ENCODE measurements at places on chromosomes 3 and 15.

DNA sequence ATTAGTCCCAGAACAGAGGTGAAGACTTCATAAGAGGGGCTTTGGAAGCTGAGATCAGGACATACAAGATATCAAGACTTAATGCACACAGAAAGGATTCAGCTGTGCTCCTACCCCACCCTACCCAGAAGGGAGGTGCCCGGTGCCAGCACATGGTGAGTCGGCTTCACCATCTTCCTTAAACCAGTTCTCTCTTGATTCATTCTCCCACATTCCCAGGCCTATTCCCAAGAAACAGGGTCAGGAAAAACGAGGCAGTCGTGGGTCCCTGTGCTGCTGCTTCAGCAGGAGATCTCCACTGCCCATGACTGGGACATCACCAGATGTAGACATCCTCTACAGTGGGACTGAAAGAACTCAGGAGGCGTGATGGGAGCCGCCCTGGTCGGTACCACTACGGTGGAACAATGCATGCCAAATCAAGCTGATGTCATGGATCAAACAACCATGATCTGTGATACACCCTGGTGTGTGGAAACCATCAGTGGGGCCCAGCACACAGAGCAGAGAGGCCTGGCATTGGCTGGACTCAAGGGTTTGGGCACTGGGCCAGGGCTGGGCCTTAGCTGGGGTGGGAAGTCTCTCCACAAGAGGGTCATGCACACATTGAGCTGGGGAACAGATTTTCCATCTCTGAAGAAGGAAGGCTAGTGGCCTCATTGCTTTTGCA is 41.9 kb downstream of the CCDC12 start:
- no peak for DNase-seq

DNA sequence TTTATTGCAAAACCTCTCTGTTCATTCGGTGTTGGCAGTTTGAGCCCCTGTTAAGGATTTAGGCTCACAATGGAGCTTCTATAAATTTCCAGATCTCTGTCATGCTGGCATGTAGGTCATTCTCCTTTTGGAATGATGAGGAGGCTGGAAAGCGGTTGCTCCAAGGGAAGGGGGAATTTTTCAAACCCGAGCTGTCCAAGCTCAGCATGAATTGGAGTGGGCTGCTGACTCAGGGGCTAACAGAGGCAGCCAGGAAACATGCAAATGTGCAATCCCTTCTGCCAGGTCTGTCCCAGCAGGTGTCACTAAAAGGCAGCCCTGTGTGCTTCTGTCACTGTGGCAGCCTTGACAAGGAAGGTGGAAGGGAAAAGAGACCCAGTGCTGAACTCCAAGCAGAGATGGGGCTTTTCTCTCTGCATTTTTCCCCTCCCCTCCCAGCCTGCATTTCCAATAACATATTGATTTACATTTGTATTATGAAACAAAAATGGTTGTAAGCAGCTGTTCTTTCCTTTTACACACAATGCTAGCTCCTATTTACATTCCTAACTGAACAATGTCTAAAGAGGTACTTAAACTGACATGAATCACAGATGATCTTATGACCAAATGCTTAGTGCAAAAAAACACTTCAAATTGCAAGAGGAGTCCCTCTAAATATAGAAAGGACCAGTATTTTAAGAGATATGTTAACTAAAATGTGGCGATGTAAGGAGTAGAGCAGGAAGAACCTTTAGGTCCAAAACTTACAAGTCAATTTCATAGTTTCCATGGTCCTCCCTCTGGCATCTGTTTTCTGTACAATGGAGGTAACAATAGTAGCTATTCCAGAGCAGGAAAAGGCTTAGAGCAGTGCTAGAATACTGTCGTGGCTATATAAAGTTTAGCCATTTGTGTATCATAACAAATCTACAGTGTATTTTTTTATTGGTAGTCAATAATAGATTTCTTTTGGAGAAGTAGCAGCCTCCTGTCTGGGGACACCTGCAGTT is 84.5 kb upstream of the ATP10A start:
- DNase-seq: no peak

DNA sequence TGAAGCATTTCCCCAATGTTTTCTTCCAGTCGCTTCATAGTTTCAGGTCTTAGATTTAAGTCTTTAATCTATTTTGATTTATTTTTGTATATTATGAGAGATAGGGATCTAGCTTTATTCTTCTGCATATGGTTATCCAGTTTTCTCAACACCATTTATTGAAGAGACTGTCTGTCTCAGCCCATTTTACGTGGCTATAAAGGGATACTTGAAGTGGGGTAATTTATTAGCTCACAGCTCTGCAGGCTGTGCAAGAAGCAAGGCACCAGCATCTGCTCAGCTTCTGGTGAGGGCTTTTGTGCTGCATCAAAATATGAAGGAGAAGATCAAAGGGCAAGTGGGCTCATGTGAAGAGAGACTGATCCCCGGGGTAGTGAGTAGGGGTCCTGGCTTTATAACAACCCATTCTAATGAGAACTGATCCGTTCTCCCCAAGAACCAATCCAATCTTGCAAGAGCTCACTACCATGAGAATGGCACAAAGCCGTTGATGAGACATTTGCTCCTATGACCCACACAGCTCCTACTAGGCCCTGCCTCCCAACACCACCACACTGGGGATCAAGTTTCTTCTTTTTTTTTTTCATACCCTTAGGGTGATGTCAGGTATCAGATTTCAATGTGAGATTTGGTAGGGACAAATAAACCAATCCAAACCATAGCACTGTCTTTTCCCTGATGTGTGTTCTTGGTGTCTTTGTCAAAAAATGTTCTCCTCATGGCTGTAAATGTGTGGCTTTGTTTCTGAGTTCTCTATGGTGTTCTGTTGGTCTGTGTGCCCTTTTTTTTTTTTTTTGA is 63.2 kb downstream of the IQGAP1 start:
- no peak for DNase-seq

DNA sequence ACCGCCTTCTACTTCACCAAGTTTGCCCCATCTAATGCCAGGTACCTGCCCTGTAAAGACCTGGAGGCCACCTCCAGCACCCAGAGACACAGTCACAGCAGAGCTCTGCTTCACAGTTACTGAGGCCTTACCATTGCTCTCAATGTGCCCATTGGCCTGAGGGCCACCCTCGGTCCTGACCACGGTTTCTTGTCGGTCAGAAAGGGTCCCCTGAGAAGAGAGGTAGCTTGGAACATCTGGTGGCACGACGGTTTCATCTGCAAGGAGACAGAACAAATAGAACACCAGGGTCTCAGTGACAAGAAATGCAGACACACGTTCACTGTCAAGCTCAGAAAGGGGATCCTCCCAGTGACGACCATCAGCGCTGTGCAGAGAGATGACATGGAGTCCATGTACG is 118.7 kb downstream of the LRIG1 start:
- no peak for DNase-seq

- no peak for DNase-seq
Measured at GRCh38 chr3:191246630-191247029, 47.6 kb downstream of the OSTN start.

DNA sequence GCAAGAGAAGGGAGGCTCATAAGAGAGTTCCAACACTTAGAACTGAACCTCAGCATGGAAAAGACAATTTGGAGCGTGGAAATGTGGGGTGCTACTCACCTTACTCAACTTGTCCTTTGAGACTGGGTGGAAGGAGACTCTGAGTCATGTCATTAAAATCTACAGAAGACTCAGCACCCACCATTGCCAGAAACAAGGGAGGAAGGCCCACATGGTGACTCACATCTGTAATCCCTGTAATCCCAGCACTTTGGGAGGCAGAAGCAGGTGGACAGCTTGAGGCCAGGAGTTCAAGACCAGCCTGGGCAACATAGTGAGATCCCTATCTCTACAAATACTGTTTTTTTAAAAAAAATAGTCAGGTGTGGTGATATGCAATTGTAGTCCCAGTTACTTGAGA is 161.9 kb upstream of the UBE3A start:
- no peak for DNase-seq

DNA sequence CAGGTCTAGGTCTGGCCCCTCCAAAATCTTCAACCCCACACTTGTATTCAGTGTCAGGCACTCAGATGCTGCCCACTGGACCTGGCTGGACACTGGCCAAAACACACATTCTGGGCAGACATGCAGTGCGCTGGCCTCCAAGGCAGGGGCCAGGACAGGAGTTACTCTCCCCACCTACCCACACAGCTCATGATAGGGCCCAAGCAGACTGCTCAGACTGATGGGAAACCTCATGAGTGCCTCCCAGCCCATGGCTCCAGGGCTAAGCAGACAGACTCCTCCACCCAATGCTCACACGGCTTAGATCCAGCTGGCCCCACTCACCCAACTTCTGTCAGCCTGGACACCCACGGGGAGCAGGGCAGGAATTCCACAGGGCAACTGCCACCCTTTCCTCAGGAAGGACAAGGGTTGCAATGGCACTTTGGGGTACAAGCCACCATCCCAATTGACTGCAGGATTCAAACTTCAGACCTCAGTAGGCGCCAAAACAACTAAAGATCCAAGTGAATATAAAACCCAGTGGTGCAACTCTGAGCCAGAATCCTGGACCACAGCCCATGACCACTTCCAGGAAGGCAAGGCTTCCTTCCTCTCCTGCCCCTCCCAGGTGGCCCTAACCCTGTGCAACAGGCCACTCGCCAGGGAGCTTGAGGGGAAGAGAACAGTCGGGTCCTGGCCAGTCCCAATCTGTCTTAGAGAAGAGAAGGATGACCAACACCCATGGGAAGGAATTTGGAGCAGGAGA is 1.4 kb downstream of the LTF start:
- no peak for DNase-seq

DNA sequence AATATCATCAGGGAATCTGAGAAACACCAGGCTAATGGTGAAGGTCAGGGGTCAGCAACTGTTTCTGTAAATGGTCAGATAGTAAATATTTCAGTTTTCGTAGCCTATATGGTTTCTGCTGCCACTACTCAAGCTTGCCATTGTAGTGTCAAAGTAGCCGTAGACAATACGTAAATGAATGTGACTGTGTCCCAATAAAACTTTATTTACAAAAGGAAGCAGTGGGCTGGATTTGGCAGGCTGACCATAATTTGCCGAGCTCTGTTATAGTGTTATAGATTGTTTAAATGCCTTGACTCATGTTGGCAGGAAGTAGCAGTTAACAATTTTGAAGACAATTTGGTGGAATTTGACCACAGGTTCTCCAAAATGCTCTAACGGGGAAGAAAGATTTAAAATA is 548.2 kb downstream of the FOXP1 start:
- DNase-seq: no peak

DNA sequence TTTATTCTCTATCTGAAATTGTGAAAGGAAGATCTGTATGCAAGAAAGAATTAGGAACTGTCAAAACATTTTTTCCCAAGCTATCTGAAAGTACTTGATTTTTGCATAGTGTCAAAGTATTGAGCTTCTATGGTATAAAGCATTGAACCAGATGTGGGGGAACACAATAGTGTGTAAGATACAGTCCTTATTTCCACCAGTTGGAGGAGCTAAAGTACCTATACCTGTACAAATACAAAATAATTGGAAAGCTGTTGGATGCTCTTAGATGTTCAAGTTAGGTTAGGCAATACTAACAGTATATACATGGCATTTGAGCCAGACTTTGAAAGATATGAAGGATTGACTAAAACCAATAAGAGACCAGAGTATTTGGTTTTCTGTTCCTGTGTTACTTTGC is 148.4 kb downstream of the B3GALNT1 start:
- no peak for DNase-seq

All from activated CD4-positive, alpha-beta T cell treated with anti-CD3 and anti-CD28 coated beads, Interleukin-2, amount 10 ng/mL, durations not matched to agents 24 days and 14 days (primary cell).